ENCODE measurements at places on chromosomes 6 and 20.

DNA sequence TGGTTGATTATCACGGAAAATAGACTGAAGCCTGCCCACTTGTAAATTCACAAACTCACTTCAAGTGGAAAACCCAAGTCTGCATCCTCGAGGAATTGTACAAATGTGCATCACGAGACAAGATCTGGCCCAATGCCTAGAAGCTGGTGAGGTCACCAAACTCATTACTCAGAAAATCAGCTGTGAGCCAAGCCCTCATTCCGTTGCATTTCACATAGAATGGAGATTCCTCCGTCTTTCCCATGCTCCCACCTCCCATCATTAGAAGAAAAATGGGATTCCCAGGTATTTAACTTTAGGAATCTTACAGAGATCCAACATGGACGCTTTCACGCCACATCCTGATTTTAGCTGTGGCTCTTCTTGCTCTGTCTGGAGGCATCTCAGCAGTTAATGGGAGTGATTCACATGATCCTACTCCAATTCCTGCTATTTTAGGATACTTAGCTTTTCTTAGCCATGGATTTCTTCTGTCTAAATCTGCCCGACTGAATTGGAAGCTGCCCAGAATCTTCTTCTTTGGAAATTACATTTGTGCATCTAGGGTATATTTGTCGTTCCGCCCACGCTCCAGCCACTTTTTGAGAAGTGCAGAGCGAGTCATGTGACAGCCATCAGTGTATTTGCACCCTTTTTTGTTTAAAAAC, 68.7 kb upstream of the STMND1 start:
- DNase-seq, result no peak

DNA sequence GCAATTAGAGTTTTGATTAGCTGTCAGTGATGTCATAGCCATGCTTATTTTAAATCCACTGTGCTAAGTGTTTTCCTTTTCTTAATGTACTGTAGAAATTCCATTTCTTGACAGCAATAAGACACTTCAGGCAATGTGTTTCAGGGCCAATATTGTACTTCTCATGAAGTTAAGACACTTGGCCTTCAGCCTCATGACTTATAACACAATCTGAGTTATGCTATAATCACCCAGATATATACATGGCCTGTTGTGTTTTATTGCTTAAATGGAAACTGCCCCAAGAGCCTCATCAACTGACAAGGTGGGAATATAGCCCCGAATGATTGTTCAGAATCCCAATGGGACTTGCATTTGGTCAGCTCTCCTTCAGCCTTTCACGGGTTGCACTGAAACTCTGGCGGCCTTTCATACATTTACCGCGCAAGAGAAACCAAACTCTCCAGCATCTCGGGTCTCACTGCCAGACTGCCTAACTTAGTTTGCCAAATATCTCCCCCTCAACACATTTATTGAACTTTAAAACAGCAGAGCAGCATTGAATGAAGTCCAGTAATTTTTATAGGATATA, 44.2 kb upstream of the TBX18 start:
- DNase-seq, result no peak

DNA sequence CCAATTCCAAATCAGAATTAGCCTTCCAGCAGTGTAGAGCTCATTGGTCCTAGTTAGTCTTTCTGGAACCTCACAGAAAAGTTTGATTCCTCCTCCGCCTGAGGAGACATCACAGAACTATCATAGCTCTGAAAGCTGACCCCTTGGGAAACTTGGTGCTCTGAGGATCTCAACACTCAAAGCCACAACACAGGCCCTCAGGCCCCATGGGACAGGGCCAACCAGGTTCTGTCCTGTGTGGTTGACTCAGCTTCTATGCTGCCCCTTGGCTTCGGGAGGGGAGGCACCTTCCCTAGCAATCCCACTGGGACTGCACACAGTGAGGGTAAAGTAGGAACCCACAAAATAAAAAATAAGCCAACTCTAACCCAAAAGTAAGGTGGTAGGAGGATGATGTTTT, 237.5 kb upstream of the ECI2 start:
- DNase-seq, result no peak

DNA sequence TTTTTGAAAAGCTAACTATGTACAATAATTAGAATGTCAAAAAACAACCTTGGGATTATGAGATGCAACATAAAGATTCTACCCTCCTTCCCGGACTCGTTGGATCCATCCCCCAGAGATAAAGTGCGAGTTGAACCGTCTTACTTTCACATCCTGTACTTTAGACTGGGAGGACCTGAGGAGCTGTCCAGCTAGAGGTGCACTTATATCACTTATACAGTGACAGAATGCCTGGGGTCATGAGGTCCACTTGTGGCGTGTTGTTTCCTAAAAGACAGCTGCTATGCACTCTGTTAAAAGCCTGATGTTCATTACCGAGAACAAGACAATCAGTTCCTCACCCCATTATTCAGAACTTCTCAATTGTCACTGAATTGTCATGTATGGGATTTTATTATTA, 2.1 kb downstream of the CDS2 start:
- DNase-seq, result no peak

GRCh38 chr6:163563318-163563717, 148.8 kb downstream of the QKI start:
- DNase-seq, result no peak

- no peak for DNase-seq
These were observed 151.5 kb downstream of the EYA4 start for GRCh38 chr6:133392641-133393040.

GRCh38 chr20:3510110-3510509, 39.3 kb downstream of the ATRN start:
- no peak for DNase-seq

- DNase-seq, result no peak
These were observed 72.4 kb upstream of the TMEM181 start for GRCh38 chr6:158487495-158487894.

DNA sequence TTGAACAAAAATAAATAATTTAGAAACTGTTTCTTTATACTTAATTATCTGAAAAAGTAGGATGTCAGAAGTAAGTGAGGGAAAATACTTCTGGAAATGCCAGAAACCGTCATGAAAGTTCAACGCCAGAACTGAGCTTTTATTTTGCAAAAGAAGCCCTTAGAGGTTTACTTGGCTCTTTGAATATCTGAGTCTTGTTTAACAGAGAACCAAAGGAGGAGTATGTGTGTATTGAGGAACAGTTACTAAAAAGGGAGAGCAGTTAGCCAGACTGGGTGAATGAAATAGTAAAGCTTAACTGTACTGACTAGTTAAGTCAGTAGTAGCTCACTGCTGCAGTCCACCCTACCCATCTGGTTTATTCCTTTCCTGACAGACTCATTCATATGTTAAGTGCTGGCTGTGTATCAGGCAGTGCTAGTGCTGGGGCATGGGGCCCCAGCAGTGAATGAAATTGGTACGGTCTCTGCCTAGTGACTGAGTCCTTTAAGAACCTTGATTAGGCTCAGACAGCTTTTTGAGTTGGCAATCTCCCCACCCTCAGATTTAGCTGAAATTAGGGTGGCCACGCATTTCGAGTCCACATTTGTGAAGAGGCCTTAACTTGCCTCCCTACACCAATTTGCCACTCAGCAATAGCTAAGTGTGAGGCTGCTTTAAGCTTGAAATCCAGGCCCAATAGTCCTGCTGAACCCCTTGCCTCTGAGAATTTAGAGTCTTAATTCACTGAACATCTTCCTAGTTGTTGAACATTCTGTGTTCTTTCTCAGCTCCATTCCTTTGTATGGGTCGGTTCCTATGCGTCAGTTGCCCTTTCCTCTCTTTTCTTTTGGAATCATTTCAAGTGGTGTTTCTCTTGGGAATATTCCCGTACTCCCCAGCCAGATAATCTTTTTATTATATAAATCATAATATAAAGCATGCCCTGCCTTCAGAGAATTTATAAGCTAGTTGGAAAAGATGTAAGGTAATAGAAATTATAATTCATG, 20.2 kb downstream of the MAP3K4 start:
- no peak for DNase-seq

DNA sequence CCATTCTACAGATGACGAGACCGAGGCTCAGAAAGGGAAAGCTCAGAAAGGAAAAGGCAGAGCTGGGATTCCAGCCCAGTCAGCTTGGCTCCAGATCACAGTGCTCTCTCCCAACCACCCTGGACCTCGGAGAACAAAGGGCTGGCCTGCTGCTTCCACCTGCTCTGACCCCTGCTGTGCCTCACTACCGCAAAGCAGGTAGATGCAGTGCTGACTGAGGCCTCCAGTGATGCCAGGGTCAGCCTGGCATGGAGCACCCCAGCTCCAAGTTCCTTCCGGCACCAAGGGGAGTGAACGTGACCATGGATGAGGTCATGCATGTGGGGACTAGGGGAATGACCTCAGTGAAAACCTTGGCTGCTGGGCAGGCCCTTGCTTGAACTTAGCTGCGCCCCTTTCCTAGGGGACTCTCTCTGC, 20.7 kb upstream of the TLDC2 start:
- no peak for DNase-seq

DNA sequence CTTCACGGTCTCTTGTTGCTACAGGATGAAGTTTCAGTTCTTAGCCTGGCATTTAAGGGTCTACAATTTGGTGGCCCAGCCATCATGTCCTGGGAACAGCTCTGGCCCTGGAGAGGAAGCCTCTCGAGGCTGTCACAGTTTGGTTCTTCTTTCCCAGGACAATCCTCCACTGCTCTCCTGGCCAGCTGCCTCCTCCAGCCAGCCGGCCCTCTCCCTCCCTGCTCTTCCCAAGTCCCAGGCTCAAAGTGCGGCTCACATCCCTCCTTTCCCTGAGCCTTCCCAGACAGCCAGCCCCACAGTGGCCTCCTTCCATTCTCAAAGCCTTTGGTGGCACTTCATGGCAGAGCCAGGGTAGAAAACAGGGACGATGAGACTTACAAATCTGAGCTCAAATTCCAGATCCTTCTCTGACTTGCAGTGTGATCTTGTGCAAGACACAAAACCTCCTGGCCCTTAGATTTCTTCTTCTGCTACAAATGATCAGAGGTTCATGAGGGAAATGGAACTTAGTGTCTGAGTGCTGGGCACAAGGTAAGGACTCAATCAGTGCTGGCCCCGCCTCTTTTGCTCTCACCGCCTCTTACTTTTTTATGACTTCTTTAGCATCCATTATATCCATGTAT, 223.8 kb upstream of the ECI2 start:
- no peak for DNase-seq

DNA sequence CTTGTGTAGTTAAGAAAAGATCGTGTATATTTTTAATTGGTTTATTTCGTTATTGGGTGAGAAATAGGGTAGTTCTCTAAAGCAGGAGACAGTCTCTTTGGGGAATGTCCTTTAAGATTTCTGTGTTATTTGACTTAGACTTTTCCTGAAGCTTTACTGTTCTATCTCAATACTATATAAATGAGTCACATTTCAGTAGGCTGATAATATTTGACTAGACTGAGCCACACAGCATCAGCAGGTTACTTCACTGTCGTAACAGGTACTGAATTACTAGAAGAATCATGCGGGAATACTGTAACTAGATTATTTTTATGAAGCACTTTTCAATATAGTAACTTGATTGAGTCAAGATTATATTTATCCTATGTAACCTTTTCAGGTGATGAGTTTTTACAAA, 1.4 kb downstream of the SMAP1 start:
- no peak for DNase-seq

- DNase-seq, result no peak
These were observed 143.5 kb upstream of the AFDN start for GRCh38 chr6:167683028-167683862.

- no peak for DNase-seq
These were observed 842 bp downstream of the SLC25A27 start for GRCh38 chr6:46653439-46654195.

GRCh38 chr20:56629464-56630085, 469 bp downstream of the TFAP2C start:
- no peak for DNase-seq

- no peak for DNase-seq
These were observed 134.8 kb downstream of the LY86 start for GRCh38 chr6:6723361-6723760.

GRCh38 chr20:11090751-11091150, 417.0 kb upstream of the JAG1 start:
- no peak for DNase-seq

DNA sequence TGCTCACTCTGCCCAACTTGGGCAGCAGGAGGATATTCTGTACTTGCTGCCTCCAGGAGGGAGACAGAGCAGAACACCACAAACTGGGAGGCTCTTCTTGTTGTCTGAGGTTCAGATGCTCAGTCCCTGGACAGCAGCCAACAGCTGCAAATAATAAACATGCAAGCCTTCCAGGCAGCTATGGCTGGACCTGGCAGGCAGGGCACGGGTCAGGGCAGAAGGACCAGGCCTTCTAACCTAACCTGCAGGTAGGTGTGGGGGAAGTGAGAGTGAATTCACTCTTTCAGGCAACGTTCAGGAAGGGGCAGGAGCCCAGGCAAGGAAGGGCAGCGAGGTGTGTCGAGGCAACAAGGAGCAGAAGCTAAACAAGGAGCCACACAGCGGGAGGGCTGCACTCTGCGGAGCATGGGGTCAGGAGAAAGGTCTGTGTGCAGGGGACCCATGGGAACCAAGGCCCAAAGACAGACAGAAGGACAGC, 31.5 kb downstream of the NINL start:
- no peak for DNase-seq

DNA sequence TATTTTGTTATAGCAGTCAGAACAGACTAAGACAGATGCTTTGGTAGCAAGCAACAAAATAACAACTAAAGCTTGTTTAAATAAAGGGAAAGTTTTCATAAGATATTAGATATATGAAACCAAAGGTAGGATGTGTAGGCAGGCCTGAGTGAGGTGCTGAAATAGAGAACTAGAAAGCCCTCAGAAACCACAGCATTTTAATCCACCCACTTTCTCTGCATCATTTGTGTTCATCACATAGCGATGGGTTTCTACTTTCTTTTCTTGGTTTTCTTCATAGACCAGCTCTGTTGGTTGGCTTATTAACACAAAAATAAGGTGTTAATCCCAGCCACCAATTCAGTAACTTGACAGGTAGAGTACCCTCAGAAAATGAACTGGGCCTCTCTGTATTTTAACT, 58.6 kb downstream of the RPS12 start:
- no peak for DNase-seq

DNA sequence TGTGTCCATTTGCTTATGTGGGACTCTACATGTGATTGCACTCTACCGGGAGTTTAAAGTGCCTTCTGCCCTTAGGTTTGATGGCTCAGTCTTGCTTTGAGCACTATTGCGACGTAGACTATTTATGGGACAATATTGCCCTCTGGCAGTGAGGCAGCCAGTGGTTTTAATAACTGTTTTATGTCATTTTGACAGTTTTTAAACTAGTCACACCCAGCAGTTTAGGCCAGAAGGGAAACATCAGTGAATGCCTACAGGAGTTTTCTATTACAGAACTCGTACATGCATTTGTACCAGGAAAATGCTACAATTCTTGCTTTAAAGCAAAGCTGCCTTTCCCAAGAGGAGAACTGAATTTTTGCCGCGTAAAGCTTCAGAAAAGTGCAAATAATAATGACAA, 813.7 kb downstream of the KIF16B start:
- no peak for DNase-seq

DNA sequence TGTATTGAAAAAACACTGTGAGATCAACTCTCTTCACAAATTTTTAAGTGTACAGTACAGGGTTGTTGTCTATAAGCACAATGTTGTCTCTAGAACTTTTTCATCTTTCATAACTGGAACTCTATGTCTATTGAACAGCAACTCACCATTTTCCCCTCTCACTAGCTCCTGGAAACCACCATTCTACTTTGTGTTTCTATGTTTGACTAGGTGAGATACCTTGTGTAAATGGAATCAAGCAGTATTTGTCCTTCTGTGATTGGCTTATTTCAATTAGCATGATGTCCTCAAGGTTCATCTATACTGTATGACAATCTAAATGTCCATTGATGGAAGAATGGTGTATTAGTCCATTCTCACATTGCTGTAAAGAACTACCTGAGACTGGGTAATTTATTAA, 210.1 kb upstream of the FUT9 start:
- DNase-seq, result no peak
